CD8-positive, alpha-beta memory T cell (primary cell): ENCODE measurements at places on chromosomes 5 and 9. TPM values are rescaled to one million over a fixed set of nuclear protein-coding genes. Genes with fewer than 3 reads are reported as not detected.
A peak's percentile ranks its signal among the peaks of the same experiment; 100 is the strongest.

DNA sequence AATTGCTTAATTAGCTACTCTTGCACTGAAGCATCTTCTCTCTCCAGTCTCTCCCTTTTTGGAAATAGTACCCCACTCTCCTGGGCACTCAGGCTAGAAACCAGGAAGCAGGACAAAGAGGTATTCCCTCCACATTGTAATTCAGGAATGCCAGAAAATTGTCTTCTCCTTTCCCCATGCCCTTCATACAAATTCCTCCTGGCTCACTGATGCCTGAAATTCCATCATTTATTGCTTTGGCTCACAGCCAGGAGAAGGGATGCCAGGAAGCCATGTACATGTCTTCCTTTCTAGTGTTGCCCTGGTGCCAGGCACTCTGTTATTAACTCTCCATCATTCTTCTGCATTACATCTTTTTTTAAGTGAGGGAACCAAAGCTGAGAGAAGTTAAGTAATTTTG lies 716.5 kb upstream of the C9orf72 start:
- H3K4me1 ChIP-seq, result no peaks in the 10 kb centered on the region
- no peak overlapping the region for H3K27ac ChIP-seq
- no peaks in the 10 kb centered on the region for H3K36me3 ChIP-seq
- DNase-seq, result no peak

DNA sequence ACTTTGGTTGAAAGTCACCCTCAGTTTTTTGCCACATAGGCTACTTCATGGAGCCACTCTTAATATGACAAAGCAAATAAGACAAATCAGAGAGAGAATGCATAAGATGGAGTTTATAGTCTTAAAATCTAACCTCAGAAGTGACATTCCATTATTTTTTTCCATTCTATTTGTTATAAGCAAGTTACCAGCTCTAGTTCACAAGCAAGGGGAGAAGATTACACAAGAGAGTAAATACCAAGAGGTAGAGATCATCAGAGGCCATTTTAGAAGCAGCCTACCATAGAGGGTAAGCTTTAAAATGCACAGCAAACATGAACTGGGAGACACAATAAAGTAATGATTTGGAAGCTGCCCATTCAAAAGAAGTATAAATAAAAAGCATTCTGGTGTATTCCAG lies 651.3 kb upstream of the MEF2C start:
- H3K4me3 ChIP-seq, result no peak overlapping the region
- H3K36me3 ChIP-seq, result no peaks in the 10 kb centered on the region
- no peaks in the 10 kb centered on the region for H3K4me1 ChIP-seq
- no peak overlapping the region for H3K27ac ChIP-seq
- H3K27me3 ChIP-seq, result no peaks in the 10 kb centered on the region
- no peak for DNase-seq

GRCh38 chr9:2857564-2858198 lies 13.8 kb upstream of the PUM3 start:
- no peaks in the 10 kb centered on the region for H3K4me1 ChIP-seq
- no peaks in the 10 kb centered on the region for H3K36me3 ChIP-seq
- no peak overlapping the region for H3K27ac ChIP-seq
- H3K4me3 ChIP-seq, result no peak overlapping the region

- no peaks in the 10 kb centered on the region for H3K27me3 ChIP-seq
- DNase-seq, result peak; percentile 33
- peak overlapping the region; percentile 52 for H3K4me3 ChIP-seq
- no peaks in the 10 kb centered on the region for H3K36me3 ChIP-seq
- H3K4me1 ChIP-seq, result peaks cover 95% of the 10 kb centered on the region
- H3K27ac ChIP-seq, result peak overlapping the region; percentile 61
These were observed 6.3 kb downstream of the RAPGEF1 start for GRCh38 chr9:131733541-131734061.

FOXD1 gene
- total RNA-seq, result 0.22 TPM

FREM1 gene
- total RNA-seq, result not detected

DNA sequence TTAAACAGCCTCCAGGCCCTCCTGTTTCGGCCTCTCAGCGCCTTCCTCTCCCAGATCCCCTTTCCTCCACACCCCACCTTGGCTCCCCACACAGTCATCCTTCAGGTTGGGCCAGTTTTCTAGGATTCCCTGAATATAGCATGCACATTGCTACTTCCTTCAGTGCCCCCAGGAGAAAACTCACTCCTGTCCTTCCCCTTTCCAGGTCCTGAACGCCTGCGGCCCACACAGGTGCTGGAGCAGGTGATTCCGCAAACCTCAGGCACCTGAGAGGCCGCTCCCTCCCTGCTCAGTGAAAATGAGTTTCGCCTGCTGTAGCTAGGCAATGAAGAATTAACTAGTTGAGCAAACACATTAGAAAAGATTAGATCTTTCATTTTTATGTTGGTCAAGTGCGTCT lies 185.0 kb downstream of the MED10 start:
- H3K27ac ChIP-seq, result no peak overlapping the region
- no peaks in the 10 kb centered on the region for H3K27me3 ChIP-seq
- no peak for DNase-seq
- H3K4me3 ChIP-seq, result no peak overlapping the region
- no peaks in the 10 kb centered on the region for H3K36me3 ChIP-seq

CCDC192 gene
- total RNA-seq, result not detected

DNA sequence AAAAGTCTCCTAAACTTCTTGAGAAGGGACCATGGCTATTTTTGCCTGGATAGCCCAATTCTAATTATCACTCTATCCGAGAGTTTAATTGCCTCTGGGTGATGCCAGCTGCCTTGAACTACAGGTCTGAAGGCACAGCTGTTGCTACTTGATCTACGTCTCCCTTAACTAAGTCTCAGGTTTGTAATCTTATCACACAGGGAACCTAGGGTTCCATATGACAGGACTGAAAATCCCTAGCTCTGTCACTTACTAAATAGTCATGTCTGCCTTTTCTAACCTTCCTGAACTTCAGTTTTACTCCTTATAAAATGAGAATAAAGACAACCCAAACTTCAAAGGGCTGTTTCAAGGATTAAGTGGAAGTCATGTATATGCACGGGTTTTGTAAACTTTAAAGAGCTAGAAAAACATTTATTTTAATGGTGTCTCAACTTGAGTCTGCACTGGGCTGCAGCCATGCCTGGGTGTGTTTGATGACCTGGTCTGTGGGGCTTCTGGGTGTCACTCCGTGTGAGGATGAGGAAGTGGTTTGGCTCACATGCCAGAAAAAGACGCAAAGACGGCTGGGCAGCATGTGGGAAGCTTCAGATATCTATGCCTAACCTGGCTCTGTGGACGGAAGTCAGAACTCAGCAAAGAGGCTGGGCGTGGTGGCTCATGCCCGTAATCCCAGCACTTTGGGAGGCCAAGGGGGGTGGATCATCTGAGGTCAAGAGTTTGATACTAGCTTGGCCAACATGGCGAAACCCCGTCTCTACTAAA lies 129.3 kb upstream of the SLC44A1 start:
- peak overlapping the region; percentile 8 for H3K4me3 ChIP-seq
- H3K27ac ChIP-seq, result no peak overlapping the region
- DNase-seq, result no peak
- H3K27me3 ChIP-seq, result no peaks in the 10 kb centered on the region
- H3K36me3 ChIP-seq, result no peaks in the 10 kb centered on the region
- peaks cover 29% of the 10 kb centered on the region for H3K4me1 ChIP-seq

GRCh38 chr9:107378006-107378405 lies 94.9 kb downstream of the RAD23B start:
- DNase-seq, result no peak
- H3K4me1 ChIP-seq, result no peaks in the 10 kb centered on the region
- H3K27me3 ChIP-seq, result no peaks in the 10 kb centered on the region
- no peak overlapping the region for H3K4me3 ChIP-seq

ECM2 gene
- total RNA-seq, result not detected

TMC1 gene
- total RNA-seq, result not detected

PCDHGC4 gene
- total RNA-seq, result not detected

GRCh38 chr9:27470291-27470856 lies 53.7 kb upstream of the IFNK start:
- no peak for DNase-seq
- no peaks in the 10 kb centered on the region for H3K4me1 ChIP-seq
- H3K36me3 ChIP-seq, result no peaks in the 10 kb centered on the region
- H3K27ac ChIP-seq, result no peak overlapping the region

DNA sequence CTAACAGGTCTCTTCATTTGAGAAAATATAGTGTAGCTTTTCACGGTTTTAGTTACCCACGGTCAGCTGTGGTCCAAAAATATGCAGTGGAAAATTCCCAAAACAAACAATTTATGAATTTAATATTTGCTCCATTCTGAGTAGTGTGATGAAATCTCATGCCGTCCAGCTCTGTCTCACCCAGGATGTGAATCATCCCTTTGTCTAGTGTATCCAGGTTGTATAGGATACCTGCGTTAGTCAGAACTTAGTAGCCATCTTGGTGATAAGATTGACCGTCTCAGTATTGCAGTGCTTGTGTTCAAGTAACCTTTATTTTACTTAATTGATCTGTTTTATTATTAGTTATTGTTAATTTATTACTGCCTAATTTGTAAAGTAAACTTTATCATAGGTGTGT lies 41.1 kb downstream of the NDUFS4 start:
- no peak overlapping the region for H3K27ac ChIP-seq
- peaks cover 8% of the 10 kb centered on the region for H3K36me3 ChIP-seq
- no peak for DNase-seq
- H3K27me3 ChIP-seq, result no peaks in the 10 kb centered on the region

TLX3 gene
- total RNA-seq, result not detected

ALDH1A1 gene
- total RNA-seq, result 0.62 TPM

DNA sequence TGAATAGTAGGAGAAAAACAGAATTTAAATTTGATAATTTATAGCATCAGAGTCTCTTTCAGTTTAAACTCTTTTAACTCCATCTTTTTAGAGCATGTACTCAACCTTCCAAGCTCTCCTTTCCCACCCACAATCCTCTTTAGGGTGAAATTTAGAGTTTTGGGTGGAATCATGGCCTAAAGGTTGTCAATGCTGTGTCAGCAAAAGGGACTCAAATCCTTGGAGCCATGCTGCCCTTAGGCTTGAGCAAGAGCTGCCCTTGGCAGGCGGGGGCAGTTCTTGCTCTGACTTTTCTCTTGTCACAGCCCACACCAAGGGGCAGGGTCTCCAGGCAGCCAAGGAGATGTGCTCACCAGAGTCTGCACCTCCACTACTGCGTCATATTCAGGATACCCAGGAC lies 102.4 kb downstream of the MTX3 start:
- no peaks in the 10 kb centered on the region for H3K4me1 ChIP-seq
- H3K27ac ChIP-seq, result no peak overlapping the region
- no peak overlapping the region for H3K4me3 ChIP-seq
- H3K36me3 ChIP-seq, result no peaks in the 10 kb centered on the region
- H3K27me3 ChIP-seq, result no peaks in the 10 kb centered on the region
- no peak for DNase-seq

CTSL gene
- 10.7 TPM for total RNA-seq

- no peak for DNase-seq
- no peaks in the 10 kb centered on the region for H3K27me3 ChIP-seq
- H3K4me1 ChIP-seq, result no peaks in the 10 kb centered on the region
These were observed 2174.1 kb upstream of the WWC1 start for GRCh38 chr5:166117072-166118066.

PCDHGA3 gene
- not detected for total RNA-seq

DNA sequence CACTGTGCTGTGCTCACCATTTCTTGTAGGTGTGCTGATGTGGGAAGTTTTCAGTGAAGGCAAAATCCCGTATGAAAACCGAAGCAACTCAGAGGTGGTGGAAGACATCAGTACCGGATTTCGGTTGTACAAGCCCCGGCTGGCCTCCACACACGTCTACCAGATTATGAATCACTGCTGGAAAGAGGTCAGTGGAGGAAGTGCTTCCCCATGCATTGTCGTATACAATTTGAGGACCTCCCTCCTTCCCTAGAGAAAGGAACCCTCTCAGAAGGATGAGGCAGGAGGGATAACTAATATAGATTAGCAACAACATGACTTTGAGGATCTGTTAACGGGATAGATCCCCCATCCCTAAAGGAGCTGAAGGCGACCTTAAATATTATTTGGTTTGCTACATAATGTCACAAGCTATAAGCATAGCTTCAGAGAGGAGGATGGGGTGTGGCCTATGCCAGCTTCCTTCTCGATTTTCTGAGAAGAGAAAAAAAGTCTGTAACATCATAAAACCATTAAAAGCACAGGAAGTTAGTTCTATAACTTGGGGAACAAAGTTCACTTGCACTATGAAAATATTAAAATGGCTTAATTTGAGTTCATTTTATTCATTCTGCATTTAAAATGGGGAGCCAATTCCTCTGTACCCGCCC lies 17.0 kb upstream of the CYFIP2 start:
- H3K4me3 ChIP-seq, result peak overlapping the region; percentile 38
- no peak overlapping the region for H3K27ac ChIP-seq
- no peaks in the 10 kb centered on the region for H3K27me3 ChIP-seq
- peaks cover 82% of the 10 kb centered on the region for H3K36me3 ChIP-seq

DNA sequence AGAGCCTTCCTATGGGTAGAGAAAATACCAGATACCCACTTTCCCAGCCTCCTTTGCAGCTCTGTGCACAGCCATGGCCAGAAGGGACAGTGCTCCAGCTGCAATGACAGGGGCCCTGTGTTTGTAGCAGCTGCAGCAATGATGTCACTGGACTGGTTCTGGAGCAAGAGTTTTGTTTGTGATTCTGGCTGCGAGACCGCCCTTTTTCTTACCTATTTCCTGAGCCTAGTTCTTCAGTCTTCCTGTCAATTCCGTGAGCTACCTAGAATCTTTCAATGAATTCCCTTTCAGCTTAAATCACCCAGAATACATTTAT lies 10.0 kb upstream of the BOD1 start:
- no peaks in the 10 kb centered on the region for H3K36me3 ChIP-seq
- H3K27me3 ChIP-seq, result no peaks in the 10 kb centered on the region
- H3K27ac ChIP-seq, result no peak overlapping the region
- no peak overlapping the region for H3K4me3 ChIP-seq
- H3K4me1 ChIP-seq, result no peaks in the 10 kb centered on the region
- no peak for DNase-seq

DNA sequence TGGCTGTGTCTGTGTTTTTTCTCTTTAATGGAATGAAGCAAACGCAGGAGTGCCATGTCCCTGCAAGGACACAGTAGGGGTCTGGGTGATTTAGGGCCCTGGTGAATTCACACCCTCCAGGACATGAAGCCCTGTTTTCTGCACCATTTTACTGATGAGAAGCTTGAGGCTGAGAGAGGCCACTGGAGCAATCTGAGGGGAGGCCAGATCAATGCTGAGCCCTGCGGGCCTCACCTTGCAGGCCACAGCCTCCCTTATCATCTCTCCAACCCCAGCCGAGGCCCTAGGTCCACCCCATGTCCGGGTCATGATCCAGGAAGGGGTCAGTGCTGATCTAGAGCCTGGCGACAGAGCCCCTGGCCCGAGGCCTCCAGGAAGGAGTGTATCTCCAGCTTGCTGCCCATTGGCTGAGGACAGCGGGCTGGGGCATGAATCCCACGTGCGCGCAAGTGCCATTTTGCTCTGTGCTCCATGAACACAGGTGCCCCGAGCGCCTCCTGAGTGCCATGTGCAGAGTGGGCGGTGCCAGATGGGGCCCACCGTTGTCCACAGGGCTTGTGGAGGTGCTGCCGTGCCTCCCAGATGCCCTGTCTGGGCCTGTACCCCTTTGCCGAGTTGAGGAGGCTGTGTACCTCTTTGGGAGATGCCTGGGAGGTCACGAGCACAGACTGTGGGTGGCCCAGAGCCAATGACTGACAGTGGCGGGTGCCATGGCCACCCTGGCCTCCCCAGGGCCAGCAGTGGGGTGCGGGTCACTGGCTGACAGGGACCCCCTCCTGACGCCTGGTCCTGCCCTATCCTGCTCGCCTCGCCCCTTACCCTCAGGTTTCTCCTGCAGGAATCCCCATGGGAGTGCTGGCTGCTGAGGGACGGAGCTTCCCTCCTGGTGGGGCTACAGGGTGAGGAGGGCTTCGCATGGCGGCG lies 32.3 kb upstream of the LPCAT1 start:
- no peaks in the 10 kb centered on the region for H3K4me1 ChIP-seq
- no peak overlapping the region for H3K4me3 ChIP-seq
- H3K36me3 ChIP-seq, result no peaks in the 10 kb centered on the region
- H3K27ac ChIP-seq, result no peak overlapping the region

GRCh38 chr9:123361086-123361730 lies 5.2 kb downstream of the CRB2 start:
- no peak overlapping the region for H3K27ac ChIP-seq
- H3K4me1 ChIP-seq, result peaks cover 12% of the 10 kb centered on the region
- no peaks in the 10 kb centered on the region for H3K36me3 ChIP-seq
- H3K4me3 ChIP-seq, result no peak overlapping the region
- no peaks in the 10 kb centered on the region for H3K27me3 ChIP-seq
